Hair follicular keratinocyte (primary cell): ENCODE measurements at places on chromosomes 1 and 21. TPM values are rescaled to one million over a fixed set of nuclear protein-coding genes. Genes with fewer than 3 reads are reported as not detected.

Gene CADM3
- not detected in 2 replicates for total RNA-seq

Gene CACHD1
- total RNA-seq: 1.5 and 1.6 TPM in 2 replicates

Gene OPTC
- total RNA-seq: not detected in 2 replicates

Gene SPRR5
- total RNA-seq: 0.31 TPM in 1 of 2 replicates, not detected in the other

Gene OVAAL
- total RNA-seq: not detected in 2 replicates

Gene SPATA21
- total RNA-seq: not detected in 2 replicates

Gene ACKR1
- total RNA-seq: not detected in 2 replicates

Gene MPZ
- total RNA-seq: 0.61 and 0.86 TPM in 2 replicates

Gene COL11A1
- 6.1 and 12.1 TPM in 2 replicates for total RNA-seq

Gene ARMH1
- not detected in 2 replicates for total RNA-seq

Gene NUF2
- total RNA-seq: 6.6 and 26.8 TPM in 2 replicates

Gene PKNOX1
- 6.6 and 15.6 TPM in 2 replicates for total RNA-seq

Gene PRELP
- under 0.01 TPM in 1 of 2 replicates, not detected in the other for total RNA-seq

Gene NT5C1A
- not detected in 2 replicates for total RNA-seq

Gene RNF115
- 5.0 and 5.2 TPM in 2 replicates for total RNA-seq

Gene CFAP298
- total RNA-seq: 40.4 and 58.9 TPM in 2 replicates

Gene CELSR2
- total RNA-seq: 7.8 and 16.9 TPM in 2 replicates

Gene FMO3
- not detected in 2 replicates for total RNA-seq

Gene LCE3D
- 6.0 TPM in 1 of 2 replicates, not detected in the other for total RNA-seq

Gene EPHA10
- total RNA-seq: not detected in 2 replicates

Gene BMP8B
- total RNA-seq: 0.04 and 0.08 TPM in 2 replicates

Gene FLAD1
- 45.4 and 46.1 TPM in 2 replicates for total RNA-seq

Gene C1orf232
- not detected in 2 replicates for total RNA-seq

Gene ZBTB8B
- not detected in 2 replicates for total RNA-seq

Gene PPCS
- 50.8 and 91.4 TPM in 2 replicates for total RNA-seq

Gene C1QTNF12
- total RNA-seq: 1.5 TPM in 1 of 2 replicates, not detected in the other

Gene CDA
- 24.3 and 35.7 TPM in 2 replicates for total RNA-seq

Gene NUDT17
- 2.8 and 5.2 TPM in 2 replicates for total RNA-seq

Gene GNPAT
- total RNA-seq: 31.0 and 49.0 TPM in 2 replicates

Gene PADI2
- total RNA-seq: not detected in 2 replicates

Gene KRTAP10-10
- total RNA-seq: not detected in 2 replicates

Gene PRR9
- total RNA-seq: not detected in 2 replicates

Gene GPR37L1
- not detected in 2 replicates for total RNA-seq

Gene S100B
- not detected in 2 replicates for total RNA-seq

Gene MYBPH
- not detected in 2 replicates for total RNA-seq

Gene LCE1C
- 1.1 and 9.9 TPM in 2 replicates for total RNA-seq

Gene NOS1AP
- 0.08 TPM in 1 of 2 replicates, not detected in the other for total RNA-seq

Gene TMEM269
- not detected in 2 replicates for total RNA-seq

Gene GCSAML
- not detected in 2 replicates for total RNA-seq

Gene AMY1C
- total RNA-seq: not detected in 2 replicates

Gene SV2A
- total RNA-seq: 1.3 and 2.2 TPM in 2 replicates

Gene KDM1A
- total RNA-seq: 69.3 and 92.3 TPM in 2 replicates

Gene NTRK1
- total RNA-seq: under 0.01 and 0.08 TPM in 2 replicates

Gene SLC6A9
- 9.1 and 12.0 TPM in 2 replicates for total RNA-seq

Gene LAMC1
- 114 and 123 TPM in 2 replicates for total RNA-seq

Gene ORC1
- total RNA-seq: 3.4 and 12.3 TPM in 2 replicates

Gene WNT3A
- not detected in 2 replicates for total RNA-seq

Gene VWA5B1
- not detected in 2 replicates for total RNA-seq

Gene LCE3E
- total RNA-seq: 0.68 and 1.6 TPM in 2 replicates

Gene NBPF4
- not detected in 2 replicates for total RNA-seq
